ENCODE measurements at places on chromosomes 3 and 15. TPM values are rescaled to one million over a fixed set of nuclear protein-coding genes. Genes with fewer than 3 reads are reported as not detected.
A peak's percentile ranks its signal among the peaks of the same experiment; 100 is the strongest.

The FAM3D gene
- total RNA-seq: not detected

The SKOR1 gene
- 0.20 TPM for total RNA-seq

The HEG1 gene
- total RNA-seq: 79.0 TPM

The CCDC39 gene
- total RNA-seq: not detected

The FSTL1 gene
- total RNA-seq: 158 TPM

The CFAP20DC gene
- not detected for total RNA-seq

The SOX14 gene
- not detected for total RNA-seq

The STRIT1 gene
- 1.2 TPM for total RNA-seq

DNA sequence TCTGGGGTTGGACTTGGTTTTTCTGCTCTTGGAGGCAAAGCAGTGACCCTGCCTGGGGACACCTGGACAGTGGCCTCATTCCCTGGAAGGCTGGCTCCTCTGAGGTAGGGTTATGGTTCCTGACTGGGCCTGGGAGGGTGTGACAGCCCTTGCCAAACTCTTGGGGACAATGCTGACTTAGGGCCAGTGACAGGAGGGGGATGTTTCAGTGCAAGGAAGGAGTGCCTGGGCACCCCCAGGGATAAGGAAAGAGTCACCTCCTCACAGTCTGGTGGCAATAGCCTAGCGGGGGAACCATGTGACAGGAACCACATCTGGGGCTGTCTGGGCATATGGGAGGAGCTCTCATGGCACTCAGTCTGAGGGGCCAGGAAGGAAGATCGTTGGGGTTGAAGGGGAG lies 91.8 kb downstream of the ABHD5 start:
- no peak for DNase-seq

DNA sequence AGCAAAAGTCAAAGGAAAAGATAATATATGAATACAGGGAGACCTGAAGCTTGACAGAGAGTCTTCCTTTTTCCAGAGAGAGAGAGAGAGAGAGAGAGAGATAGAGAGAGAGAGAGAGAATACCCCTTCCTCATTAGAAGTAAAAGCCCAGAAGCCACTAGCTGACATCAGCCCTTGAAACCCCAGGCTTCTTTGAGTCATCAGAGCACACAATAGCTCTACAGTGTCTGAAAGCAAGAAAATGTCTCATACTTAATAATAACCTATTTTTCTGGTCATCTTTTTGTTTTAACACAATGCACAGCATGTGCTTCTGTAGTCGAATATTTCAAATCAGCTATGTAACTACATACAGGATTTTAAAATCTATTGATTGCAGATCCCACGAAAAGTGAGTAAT lies 109.2 kb upstream of the NANOGP8 start:
- DNase-seq: no peak

DNA sequence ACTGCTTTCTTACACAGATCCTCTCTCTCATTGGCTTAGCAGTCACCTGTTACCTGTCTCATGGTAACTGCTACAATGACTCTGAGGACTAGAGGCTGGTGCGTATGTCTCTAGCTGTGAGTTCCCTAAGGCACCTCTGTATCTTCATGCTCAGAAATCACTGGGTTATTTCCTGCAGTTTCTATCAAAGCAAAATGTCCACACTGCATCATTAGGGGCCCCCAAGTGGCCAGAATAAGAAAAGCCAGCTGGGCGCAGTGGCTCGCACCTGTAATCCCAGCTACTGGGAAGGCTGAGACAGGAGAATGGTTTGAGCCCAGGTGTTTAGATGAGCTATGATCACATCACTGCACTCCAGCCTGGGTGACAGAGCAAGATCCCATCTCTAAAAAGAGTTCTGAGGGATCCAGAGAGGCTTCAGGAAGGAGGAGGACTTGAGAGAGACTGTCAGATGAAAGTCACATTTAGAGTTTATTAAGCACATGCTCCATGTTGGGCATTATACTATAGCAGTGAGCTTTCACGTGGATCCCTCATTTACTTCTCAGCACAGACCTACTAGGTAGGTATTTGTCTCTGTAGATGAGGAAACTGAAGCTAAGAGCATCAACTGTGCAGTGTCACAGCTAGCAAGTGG lies 2.3 kb upstream of the VPS18 start:
- no peak for DNase-seq

- no peak for DNase-seq
Measured at GRCh38 chr3:126551839-126552687, 6.7 kb downstream of the C3orf22 start.

DNA sequence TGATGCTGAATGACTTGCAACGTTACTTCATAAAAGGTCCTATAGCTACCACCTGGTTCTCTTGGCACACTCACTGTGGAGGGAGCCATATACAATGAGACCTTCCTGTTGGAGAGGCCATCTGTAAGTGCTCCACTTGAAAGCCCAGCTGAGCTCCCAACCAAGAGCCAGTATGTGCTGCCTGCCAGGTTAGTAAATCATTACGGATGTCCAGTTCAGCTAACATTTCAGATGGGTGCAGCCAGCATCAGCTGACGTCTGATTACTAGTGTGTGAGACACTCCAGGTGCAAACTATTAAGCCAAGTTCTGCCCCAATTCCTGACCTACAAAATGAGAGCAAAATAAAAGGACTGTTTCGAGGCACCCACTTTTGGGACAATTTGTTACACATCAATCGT lies 274.4 kb upstream of the ROBO2 start:
- DNase-seq: no peak

- DNase-seq: no peak
Measured at GRCh38 chr15:91862891-91863504, 9.5 kb downstream of the SLCO3A1 start.

- no peak for DNase-seq
Measured at GRCh38 chr15:48928877-48929538, 34.7 kb downstream of the SHC4 start.

DNA sequence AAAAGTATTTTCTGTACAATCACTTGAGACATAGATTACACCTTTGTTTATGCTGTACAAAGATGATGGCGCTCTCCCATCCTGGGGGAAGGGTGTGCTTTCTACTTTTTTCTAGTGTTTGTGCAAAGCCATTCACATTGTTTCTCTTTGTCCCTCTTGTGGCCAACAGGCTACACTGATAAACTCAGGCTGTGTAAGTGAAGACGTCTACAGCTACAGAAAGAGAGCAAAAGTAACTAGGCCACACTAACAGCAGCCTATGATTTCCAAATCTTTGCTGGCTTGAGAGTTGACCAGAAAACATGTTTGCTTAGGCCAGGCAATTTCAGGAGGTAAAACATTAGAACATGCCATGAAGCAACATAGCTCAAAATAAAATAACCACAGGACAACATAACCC lies 75.1 kb downstream of the FOXB1 start:
- no peak for DNase-seq

- no peak for DNase-seq
Measured at GRCh38 chr3:185715091-185715490, 109.8 kb downstream of the IGF2BP2 start.

- peak; percentile 33 for DNase-seq
Measured at GRCh38 chr3:130849091-130849552, 44.8 kb upstream of the ATP2C1 start.

DNA sequence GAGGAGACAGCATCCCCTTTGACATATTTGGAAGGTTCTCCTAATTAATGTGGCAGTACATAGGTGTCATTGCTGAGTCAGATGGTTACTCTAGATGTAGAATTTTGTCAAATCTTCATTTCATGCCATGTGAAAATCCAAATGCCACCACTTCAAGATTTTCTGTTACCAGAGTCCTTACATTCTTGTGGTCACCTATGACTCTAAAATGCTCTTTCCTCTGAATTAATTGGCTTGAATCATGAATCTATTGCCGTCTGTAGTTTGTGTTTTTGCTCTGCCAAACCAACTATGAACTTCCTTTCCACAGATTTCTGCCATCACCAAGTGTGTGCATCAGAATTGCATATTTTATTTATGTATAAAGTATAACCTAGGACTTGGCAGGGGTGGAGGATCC lies 269.4 kb upstream of the ZPLD1 start:
- no peak for DNase-seq

GRCh38 chr15:29924750-29925149 lies 102.5 kb upstream of the TJP1 start:
- peak; percentile 39 for DNase-seq
